ENCODE measurements at places on chromosomes 7 and 10. TPM values are rescaled to one million over a fixed set of nuclear protein-coding genes. Genes with fewer than 3 reads are reported as not detected.

PDIA4 gene
- 53.4 TPM for total RNA-seq

SYT15B gene
- total RNA-seq, result 3.8 TPM

TDRD1 gene
- total RNA-seq, result under 0.01 TPM

CC2D2B gene
- total RNA-seq, result 0.96 TPM

ZNF273 gene
- 6.9 TPM for total RNA-seq

AVPI1 gene
- total RNA-seq, result 23.9 TPM

EIF5AL1 gene
- 0.16 TPM for total RNA-seq

PRLHR gene
- not detected for total RNA-seq

MUC3A gene
- under 0.01 TPM for total RNA-seq

MYH16 gene
- not detected for total RNA-seq

LIMK1 gene
- 18.0 TPM for total RNA-seq

MRPS33 gene
- total RNA-seq, result 21.8 TPM

CTNNA3 gene
- total RNA-seq, result 0.59 TPM

TUBAL3 gene
- 1.9 TPM for total RNA-seq

AMZ1 gene
- total RNA-seq, result 0.88 TPM

TMEM270 gene
- total RNA-seq, result not detected

UTF1 gene
- total RNA-seq, result not detected

HMX3 gene
- total RNA-seq, result not detected

CCDC172 gene
- total RNA-seq, result not detected

EGR2 gene
- total RNA-seq, result 0.32 TPM

FKBP6 gene
- total RNA-seq, result not detected

DRGX gene
- not detected for total RNA-seq

NANOS1 gene
- total RNA-seq, result 2.9 TPM

VENTX gene
- total RNA-seq, result 0.73 TPM

WNT16 gene
- 0.15 TPM for total RNA-seq

TMED4 gene
- total RNA-seq, result 143 TPM

ADRB1 gene
- 1.3 TPM for total RNA-seq

GNAI1 gene
- total RNA-seq, result 25.6 TPM

TFPI2 gene
- 223 TPM for total RNA-seq

TMEM229A gene
- not detected for total RNA-seq

KIF5B gene
- total RNA-seq, result 108 TPM

RRP12 gene
- 7.7 TPM for total RNA-seq

SMKR1 gene
- not detected for total RNA-seq

HABP2 gene
- not detected for total RNA-seq

NODAL gene
- not detected for total RNA-seq

NOD1 gene
- 11.2 TPM for total RNA-seq

BAMBI gene
- total RNA-seq, result 3.4 TPM

CYP3A5 gene
- total RNA-seq, result 8.5 TPM

MYOF gene
- total RNA-seq, result 130 TPM

EEPD1 gene
- total RNA-seq, result 10.5 TPM

BHLHA15 gene
- 2.3 TPM for total RNA-seq

ZNF239 gene
- 8.5 TPM for total RNA-seq

DMTF1 gene
- 185 TPM for total RNA-seq

PLXNA4 gene
- 7.2 TPM for total RNA-seq

MRC1 gene
- 29.3 TPM for total RNA-seq

All from breast epithelium (tissue), 4 donors.